ENCODE measurements at places on chromosomes 7 and 10. TPM values are rescaled to one million over a fixed set of nuclear protein-coding genes. Genes with fewer than 3 reads are reported as not detected.

GRCh38 chr10:127399668-127400067 lies 149.4 kb upstream of the NPS start:
- no peaks in the 10 kb centered on the region for H3K36me3 ChIP-seq
- H3K4me3 ChIP-seq, result no peak overlapping the region
- H3K27ac ChIP-seq, result no peak overlapping the region
- H3K4me1 ChIP-seq, result peaks cover 33% of the 10 kb centered on the region
- no peak for ATAC-seq

DNA sequence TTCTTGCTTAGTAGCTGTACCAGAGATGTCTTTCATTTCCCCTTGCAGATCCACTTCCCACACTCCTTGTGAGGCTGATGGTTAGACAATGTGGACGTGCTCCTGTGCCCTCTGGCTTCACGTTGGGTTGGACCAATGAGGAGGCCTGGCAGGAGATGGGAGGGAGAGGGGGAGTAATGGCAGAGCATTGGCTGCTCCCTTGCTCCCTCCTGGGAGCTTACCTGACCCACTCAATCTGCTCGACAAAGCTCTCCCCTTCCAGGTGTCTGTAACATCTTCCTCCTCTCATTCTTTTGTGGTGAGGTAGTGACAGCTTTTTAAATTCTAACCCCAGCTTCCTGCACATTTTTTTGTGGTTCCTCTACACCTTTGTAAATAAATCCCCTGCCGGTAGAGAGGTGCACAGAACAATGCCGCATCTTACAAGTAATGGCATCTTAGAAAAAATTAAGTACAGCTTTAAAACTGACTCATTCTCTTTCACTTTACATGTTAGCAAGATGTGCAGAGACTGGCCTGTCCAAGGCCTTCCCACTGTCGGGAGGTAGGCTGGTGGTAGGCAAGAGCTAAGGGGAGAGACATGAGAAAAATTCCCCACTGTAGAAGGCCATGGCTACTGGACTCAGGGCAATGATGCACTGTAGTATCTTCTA lies 134.3 kb downstream of the HTR7 start:
- H3K27me3 ChIP-seq, result no peaks in the 10 kb centered on the region
- no peaks in the 10 kb centered on the region for H3K4me1 ChIP-seq
- H3K4me3 ChIP-seq, result no peak overlapping the region
- H3K36me3 ChIP-seq, result no peaks in the 10 kb centered on the region

DNA sequence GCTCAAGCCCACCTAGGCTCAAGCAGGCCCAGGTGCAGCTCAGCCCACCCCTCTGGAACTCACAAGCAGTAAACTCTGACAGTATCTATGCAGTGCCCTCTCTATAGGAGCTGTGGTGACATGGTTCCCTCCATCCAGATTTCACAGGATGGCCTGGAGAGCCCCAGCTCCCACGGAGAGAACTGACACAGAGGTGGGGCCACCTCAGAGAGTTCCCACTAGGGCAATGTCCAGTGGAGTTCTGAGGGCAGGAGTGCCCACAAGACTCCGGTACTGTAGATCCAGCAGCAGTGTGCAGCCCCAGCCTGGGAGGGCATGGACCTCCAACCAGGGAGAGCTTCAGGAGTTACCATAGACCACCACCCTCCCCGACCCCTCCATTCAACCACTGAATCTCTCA lies 37.3 kb upstream of the CNPY1 start:
- H3K27me3 ChIP-seq, result peaks cover 54% of the 10 kb centered on the region
- H3K27ac ChIP-seq, result no peak overlapping the region
- no peak overlapping the region for H3K4me3 ChIP-seq
- no peak for ATAC-seq

DNA sequence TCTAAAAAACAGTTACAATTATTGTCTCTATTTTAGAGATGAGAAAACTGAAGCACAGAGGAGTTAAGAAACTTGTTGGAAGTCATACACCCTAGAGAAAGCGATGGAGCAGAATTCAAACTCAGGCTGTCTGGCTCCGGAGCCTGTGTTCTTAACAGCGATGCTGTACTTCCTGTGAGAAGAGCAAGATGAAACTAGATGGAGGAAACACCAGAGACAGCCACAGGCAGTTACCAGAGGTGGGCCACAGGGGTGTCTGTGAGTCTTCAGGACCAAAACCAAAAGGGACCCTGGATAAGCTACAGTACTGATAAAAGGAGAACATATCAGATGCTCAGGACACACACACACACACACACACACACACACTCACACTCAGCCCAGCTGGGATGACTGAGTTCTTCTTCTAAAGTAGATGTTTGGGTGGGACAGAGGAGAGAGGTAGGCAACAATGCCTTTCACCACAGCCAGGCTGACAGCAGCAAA lies 289.2 kb downstream of the FZD1 start:
- H3K4me1 ChIP-seq, result no peaks in the 10 kb centered on the region
- no peak for ATAC-seq
- no peaks in the 10 kb centered on the region for H3K36me3 ChIP-seq
- no peak overlapping the region for H3K4me3 ChIP-seq
- H3K27me3 ChIP-seq, result no peaks in the 10 kb centered on the region

GRCh38 chr10:43131256-43131655 lies 7.0 kb upstream of the CSGALNACT2 start:
- no peaks in the 10 kb centered on the region for H3K27me3 ChIP-seq
- ATAC-seq, result no peak
- no peak overlapping the region for H3K4me3 ChIP-seq

DNA sequence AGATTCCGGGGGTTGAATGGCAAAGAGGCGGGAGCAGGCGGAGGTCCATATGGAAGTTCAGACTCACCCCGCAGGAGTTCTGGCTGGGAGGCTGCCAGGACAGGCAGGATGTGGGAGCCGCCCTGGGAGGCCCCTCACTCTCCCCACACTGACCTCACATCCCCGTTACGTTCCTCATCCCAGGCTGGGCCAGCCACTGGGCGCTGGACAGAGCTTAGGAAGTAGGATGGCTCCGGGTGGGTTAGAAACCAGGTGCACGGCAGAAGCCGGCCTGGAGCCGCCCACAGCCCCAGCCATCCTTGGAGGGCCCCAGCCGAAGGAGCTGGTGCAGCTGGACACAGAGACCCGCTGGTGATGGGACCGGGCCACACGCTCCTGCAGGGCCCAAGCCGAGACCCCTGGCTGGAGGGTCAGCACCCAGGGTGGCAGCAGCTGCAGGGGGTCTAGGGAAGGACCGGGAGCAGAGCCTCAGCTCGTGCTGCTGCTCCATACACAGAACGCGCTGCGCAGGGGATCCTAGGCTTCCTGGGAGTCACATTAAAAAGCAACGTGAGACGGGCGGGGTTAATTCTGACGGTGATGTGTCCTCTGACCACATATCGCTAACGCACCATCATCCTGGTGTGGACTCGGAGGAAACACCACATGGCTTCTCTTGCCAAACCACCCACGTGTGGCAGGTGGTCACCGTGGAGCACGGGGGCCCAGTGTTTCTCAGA lies 98.6 kb upstream of the DIP2C start:
- peaks cover 30% of the 10 kb centered on the region for H3K4me1 ChIP-seq
- H3K36me3 ChIP-seq, result no peaks in the 10 kb centered on the region
- no peak overlapping the region for H3K4me3 ChIP-seq
- H3K27me3 ChIP-seq, result no peaks in the 10 kb centered on the region

DNA sequence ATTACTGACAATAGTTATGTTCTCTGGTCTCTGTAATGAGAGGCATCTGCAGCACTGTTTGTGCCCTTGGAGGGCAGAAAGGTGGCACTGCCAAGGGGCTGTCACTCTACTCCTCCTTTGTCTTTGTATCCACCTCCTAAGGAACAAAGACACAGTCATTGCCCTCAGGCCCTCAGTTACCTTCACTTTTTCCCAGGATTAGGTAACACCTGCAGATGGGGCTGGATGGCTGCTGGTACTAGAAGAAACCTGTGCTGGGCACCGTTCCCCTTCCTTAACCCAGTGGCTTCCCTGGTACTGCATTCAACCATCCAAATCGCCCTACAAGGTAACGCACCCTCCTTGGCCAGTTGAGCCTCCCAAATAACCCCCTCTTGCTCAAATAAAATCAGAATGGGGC lies 246.9 kb upstream of the NEBL start:
- H3K4me3 ChIP-seq, result no peak overlapping the region
- H3K27ac ChIP-seq, result no peak overlapping the region
- H3K36me3 ChIP-seq, result no peaks in the 10 kb centered on the region
- H3K27me3 ChIP-seq, result no peaks in the 10 kb centered on the region

The TAS2R3 gene
- total RNA-seq, result 1.5 TPM
